ENCODE measurements at places on chromosomes 2 and 18. TPM values are rescaled to one million over a fixed set of nuclear protein-coding genes. Genes with fewer than 3 reads are reported as not detected.

The VAMP5 gene
- total RNA-seq = not detected

The EGR4 gene
- total RNA-seq = not detected

The SEC11C gene
- 163 TPM for total RNA-seq

The CHN1 gene
- total RNA-seq = 3.4 TPM

The SOX11 gene
- total RNA-seq = not detected

The CYP26B1 gene
- 1.8 TPM for total RNA-seq

The SETBP1 gene
- 2.3 TPM for total RNA-seq

The LMAN1 gene
- 125 TPM for total RNA-seq

The GPC1 gene
- total RNA-seq = 5.8 TPM

The CCDC74B gene
- 2.9 TPM for total RNA-seq

The ANXA4 gene
- total RNA-seq = 24.6 TPM

The PAX8 gene
- 0.75 TPM for total RNA-seq

The CPO gene
- total RNA-seq = not detected

The DSG3 gene
- 0.13 TPM for total RNA-seq

The INHBB gene
- total RNA-seq = not detected

The CCDC178 gene
- 0.13 TPM for total RNA-seq

The TEKT4 gene
- total RNA-seq = not detected

The VSNL1 gene
- total RNA-seq = 0.08 TPM

The WDR54 gene
- 27.7 TPM for total RNA-seq

The G6PC2 gene
- total RNA-seq = not detected

The RBM44 gene
- 0.29 TPM for total RNA-seq

The METTL8 gene
- total RNA-seq = 39.3 TPM

The CHPF gene
- 93.9 TPM for total RNA-seq

The ZNF407 gene
- 10.5 TPM for total RNA-seq

The NBAS gene
- total RNA-seq = 59.6 TPM

The SLC23A3 gene
- total RNA-seq = 0.13 TPM

The RSAD2 gene
- total RNA-seq = 0.48 TPM

The DSG1 gene
- not detected for total RNA-seq

The HTR2B gene
- 0.13 TPM for total RNA-seq

The RTP5 gene
- total RNA-seq = not detected

The GBX2 gene
- total RNA-seq = 1.2 TPM

The CD302 gene
- total RNA-seq = 12.0 TPM

The PKDCC gene
- total RNA-seq = 15.1 TPM

The HOXD3 gene
- total RNA-seq = 4.9 TPM

The PSMA8 gene
- total RNA-seq = not detected

The ANKRD30BL gene
- not detected for total RNA-seq

The ANKRD30B gene
- total RNA-seq = 7.3 TPM

The ALK gene
- total RNA-seq = 4.8 TPM

The CCDC121 gene
- 10.9 TPM for total RNA-seq

The MYO3B gene
- 1.8 TPM for total RNA-seq

The CROCC2 gene
- total RNA-seq = not detected

The DNAH6 gene
- total RNA-seq = 12.1 TPM

The POTEI gene
- not detected for total RNA-seq

The DSG4 gene
- not detected for total RNA-seq

The MAL gene
- not detected for total RNA-seq

The DRC1 gene
- total RNA-seq = not detected

The ACADL gene
- total RNA-seq = not detected

The SERPINB10 gene
- 1.2 TPM for total RNA-seq

The DES gene
- total RNA-seq = 0.13 TPM

The MOGAT1 gene
- not detected for total RNA-seq

The C2orf66 gene
- not detected for total RNA-seq

The VWC2L gene
- not detected for total RNA-seq

The SPR gene
- total RNA-seq = 200 TPM

The TTR gene
- 0.18 TPM for total RNA-seq

The REG3A gene
- total RNA-seq = not detected

The GKN2 gene
- total RNA-seq = not detected

The HSBP1L1 gene
- 28.1 TPM for total RNA-seq

The ANO7 gene
- 0.37 TPM for total RNA-seq

The ASB18 gene
- not detected for total RNA-seq

Measured in SK-MEL-5 (cell line).